Small intestine (tissue), 16 donors: ENCODE measurements at places on chromosomes 3 and 15.

GRCh38 chr3:143139762-143140161 is 20.2 kb downstream of the CHST2 start:
- DNase-seq: no peak

DNA sequence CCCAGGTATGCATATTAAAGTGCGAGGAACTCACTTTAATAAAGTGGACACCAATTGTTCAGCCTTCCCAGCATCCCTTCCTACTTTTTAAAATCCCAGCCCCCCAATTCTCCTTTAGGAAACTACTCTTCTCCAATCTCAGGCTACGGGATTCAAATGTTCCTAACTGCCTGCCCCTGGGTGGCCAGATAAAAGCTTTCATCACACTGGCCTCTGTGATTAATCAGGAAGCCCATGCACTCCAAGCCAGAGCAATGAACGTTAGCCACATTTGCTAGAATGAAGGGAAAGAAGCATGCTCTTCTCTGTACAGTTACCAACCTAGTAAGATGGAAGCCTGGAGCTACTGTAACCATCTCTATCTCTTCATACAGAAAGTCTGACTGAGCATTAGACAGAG is 250.3 kb upstream of the UBE2E2 start:
- DNase-seq: no peak

DNA sequence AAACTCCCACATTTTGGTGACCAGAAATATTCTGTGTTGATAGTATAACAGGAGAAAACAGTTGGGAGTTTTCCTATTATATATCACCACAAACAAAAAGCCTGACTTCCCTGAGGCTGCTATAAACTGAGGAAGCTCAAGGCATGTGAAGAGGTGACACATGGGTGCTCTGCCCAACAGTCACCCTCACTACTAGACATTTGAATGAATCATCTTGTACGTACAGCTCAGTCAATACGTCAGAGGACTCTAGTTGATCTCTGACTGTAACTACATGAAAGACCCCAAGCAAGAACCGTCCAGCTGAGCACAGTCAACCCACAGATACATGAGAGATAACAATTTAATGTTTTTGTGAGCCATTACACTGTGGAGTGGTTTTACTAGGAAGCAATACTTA is 338.3 kb upstream of the ATP11B start:
- no peak for DNase-seq

GRCh38 chr15:41307679-41308078 is 24.7 kb downstream of the OIP5 start:
- DNase-seq: no peak

DNA sequence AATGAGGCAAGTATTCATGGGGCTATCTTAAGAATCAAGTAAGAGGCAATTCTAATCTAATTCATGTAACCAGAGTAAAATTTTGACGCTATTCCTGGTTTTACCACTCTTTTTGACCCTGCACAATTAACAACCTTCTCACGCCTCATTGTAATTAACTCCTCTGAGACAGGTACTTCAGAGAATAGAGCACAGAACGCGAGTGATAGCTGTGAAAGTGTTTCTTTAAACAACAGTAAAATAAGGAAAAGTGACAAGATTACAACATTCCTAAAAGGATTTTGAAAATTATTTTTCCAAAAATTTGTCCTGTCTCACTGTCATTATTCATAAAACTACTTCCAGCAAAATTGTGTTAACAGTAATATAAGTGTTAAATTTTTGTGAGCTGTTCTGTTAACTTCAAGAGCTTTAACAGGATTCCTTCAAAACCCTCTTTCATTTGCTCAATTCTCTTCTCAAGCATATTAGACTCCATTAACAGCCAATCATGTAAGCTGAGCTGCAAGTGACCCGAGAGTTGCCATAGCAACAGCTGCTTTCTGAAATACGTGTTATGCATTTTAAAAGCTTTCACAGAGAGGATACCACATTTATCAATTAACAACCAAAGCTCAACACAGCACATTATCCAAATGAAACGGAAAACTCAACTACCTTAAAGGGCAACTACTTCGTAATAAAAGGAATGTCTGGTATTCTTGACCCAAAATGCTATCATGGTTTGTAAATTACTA is 93.1 kb downstream of the STAG1 start:
- DNase-seq: no peak

DNA sequence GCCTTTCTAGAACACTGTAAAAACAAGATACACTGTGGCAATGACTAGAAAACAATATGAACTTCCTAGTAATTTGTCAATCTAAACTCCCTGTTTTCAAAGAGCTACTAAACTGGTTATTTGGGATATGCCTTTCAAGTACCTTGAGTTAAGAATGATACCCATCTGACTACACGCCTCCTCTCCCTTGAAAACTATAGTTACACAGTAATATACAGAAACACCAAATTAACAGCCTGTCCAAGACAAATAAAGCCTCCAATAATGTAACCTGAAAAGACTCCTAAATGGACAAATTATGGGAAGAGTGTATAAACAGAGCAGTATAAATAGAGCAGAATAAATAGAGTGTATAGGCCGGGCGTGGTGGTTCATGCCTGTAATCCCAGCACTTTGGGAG is 70.1 kb downstream of the SMARCC1 start:
- DNase-seq: no peak
